Breast epithelium (tissue), 4 donors: ENCODE measurements at places on chromosomes 5 and 9. TPM values are rescaled to one million over a fixed set of nuclear protein-coding genes. Genes with fewer than 3 reads are reported as not detected.

DNA sequence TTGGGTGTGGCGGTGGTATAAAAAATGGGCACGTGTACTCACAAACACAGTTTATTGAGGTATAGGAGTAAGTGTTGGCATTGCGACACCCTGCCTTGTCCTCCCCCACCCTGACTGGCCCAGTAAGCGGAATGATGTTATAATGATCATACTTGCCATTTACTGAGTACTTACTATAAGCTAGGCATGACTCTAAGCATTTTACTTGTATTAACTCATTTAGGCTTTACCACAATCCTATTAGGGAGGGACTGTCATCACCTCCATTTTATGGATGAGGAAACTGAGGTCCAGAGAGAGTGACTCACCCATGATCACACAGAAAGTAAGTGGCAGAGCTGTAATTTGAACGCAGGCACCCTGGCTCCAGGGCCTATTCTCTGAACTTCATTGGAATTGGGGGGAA is 2.3 kb downstream of the SMIM3 start:
- peaks cover 31% of the 10 kb centered on the region for H3K4me1 ChIP-seq
- H3K27ac ChIP-seq, result peak overlapping the region; percentile 94
- H3K4me3 ChIP-seq, result peak overlapping the region; percentile 80
- no peaks in the 10 kb centered on the region for H3K36me3 ChIP-seq
- no peak for DNase-seq

NR6A1 gene
- 3.9 TPM for total RNA-seq

DNA sequence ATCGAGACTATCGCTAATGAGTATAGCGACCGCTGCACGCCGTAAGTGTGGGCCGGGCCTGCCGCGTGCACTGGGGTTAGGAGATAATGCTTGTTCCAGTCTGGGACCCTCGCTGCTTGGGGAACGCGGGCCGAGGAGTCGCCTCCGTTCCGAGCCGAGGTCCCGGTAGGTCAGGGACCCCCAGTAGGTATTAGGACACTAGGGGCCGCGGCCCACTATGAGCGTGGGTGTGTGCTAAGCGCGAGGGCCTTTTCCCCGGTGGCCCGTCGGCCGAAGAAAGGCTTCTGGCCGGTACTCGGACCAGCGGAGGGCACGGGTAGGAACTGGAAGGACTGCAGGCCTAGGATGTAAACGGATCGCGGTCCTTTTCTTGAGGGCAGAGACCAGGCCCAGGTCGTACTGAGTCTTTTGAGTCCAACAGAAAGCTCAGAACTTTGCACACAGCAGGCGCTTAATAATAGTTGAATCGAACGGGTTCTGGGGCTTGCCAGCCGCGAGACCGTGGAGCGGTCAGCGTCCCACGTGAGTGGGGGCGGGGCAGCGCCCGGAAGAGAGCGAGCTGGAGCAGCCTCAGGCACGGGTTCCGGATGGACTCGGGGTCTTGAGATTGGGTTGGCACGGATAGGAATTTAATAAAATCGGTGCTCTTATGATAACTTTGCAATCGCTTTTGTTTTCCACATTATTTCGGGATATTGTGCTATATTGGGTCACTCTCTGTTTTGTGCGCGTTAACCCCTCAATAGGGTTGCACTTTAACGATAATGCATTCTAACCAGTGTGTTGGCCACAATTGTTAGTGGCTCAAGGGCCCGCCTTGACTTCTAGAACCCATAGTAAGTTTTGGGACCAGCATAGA is 733 bp downstream of the HSPA4 start:
- H3K36me3 ChIP-seq, result no peaks in the 10 kb centered on the region
- no peaks in the 10 kb centered on the region for H3K27me3 ChIP-seq
- peak overlapping the region; percentile 98 for H3K4me3 ChIP-seq
- H3K4me1 ChIP-seq, result no peaks in the 10 kb centered on the region
- peak overlapping the region; percentile 98 for H3K27ac ChIP-seq

DNA sequence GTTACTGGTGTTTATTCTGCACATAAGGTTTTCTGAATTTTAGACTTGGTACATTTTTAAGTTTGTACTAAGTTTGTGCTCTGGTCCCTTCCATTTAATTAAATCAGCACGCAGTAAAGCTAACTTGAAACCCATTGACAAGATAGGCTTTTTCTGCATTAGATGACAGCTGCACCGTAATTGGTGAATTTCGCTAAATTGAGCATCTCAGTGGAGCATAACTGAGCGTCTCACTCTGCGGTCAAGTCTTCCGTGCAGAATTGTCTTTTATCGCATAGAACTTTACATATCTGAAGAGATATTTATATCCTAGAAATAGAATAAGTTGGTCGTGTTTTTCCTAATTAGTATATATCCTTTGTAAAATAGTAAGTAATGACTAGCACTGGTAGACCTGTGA is 4.1 kb downstream of the SUB1 start:
- DNase-seq, result no peak
- no peak overlapping the region for H3K27ac ChIP-seq

TTC23L gene
- 1.3 TPM for total RNA-seq

ARSI gene
- total RNA-seq, result 0.48 TPM

DNA sequence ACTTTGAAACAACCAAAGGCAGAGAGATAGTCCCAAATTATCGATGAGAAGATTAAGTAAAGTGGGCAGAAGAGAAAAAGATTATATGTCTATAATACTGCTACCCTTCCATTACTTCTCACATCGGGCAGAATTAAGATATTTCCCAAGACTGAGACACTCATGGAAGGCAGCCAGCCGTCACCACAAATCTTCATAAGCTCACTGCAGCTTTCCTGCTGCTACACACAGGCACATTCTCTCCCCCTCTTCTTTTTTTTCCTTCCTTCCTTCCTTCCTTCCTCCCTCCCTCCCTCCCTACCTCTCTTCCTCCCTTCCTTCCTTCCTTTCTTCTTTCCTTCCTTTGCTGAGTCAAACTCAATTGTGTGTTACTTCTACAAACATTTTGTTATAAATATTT is 58.7 kb upstream of the SPATA31C2 start:
- DNase-seq, result no peak
- no peak overlapping the region for H3K27ac ChIP-seq
- H3K27me3 ChIP-seq, result no peaks in the 10 kb centered on the region
- H3K36me3 ChIP-seq, result no peaks in the 10 kb centered on the region
- H3K4me3 ChIP-seq, result no peak overlapping the region

DNA sequence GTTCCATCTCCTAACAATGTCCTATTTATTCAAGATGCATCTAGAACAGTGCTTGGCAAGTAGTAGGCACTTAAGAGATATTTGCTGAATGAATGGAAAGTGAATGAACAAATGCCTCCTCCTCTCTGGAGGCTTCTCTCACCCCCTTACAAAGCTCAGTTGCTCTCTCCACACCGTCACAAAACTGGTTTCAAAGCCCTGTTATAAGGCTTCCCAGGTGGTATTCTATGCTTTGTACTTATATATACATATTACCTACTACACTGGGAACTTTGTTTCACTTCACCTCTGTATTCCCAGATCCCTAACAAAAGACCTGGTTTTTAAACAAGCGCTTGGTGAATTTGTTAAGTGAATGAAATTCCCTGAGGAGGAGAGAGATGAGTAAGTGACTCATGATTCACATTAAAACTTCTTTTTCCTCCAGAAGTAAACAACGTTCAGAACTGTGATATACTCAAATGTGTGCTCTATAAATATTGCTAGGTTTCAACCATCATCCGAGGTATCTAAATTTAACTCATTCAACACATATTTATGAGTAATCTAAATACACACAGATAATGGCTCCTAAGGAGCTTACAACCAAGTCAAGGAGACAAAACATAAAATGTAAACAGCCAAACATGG is 36.0 kb downstream of the DENND1A start:
- H3K4me3 ChIP-seq, result no peak overlapping the region
- no peaks in the 10 kb centered on the region for H3K27me3 ChIP-seq
- no peak overlapping the region for H3K27ac ChIP-seq
- no peaks in the 10 kb centered on the region for H3K4me1 ChIP-seq
- no peak for DNase-seq

AMBP gene
- not detected for total RNA-seq

GRCh38 chr5:61449804-61450492 is 117.9 kb downstream of the ZSWIM6 start:
- no peak for DNase-seq
- H3K4me3 ChIP-seq, result no peak overlapping the region
- no peaks in the 10 kb centered on the region for H3K27me3 ChIP-seq
- H3K27ac ChIP-seq, result peak overlapping the region; percentile 64
- no peaks in the 10 kb centered on the region for H3K36me3 ChIP-seq
- H3K4me1 ChIP-seq, result no peaks in the 10 kb centered on the region

- H3K27me3 ChIP-seq, result no peaks in the 10 kb centered on the region
- no peak overlapping the region for H3K4me3 ChIP-seq
Measured at GRCh38 chr5:134451936-134452505, 40.3 kb upstream of the CDKN2AIPNL start.

- no peaks in the 10 kb centered on the region for H3K36me3 ChIP-seq
- H3K27ac ChIP-seq, result peak overlapping the region; percentile 95
- H3K4me1 ChIP-seq, result peaks cover 3% of the 10 kb centered on the region
- peak overlapping the region; percentile 91 for H3K4me3 ChIP-seq
- no peaks in the 10 kb centered on the region for H3K27me3 ChIP-seq
Measured at GRCh38 chr9:133147412-133148198, 16.1 kb downstream of the GBGT1 start.

- H3K4me1 ChIP-seq, result no peaks in the 10 kb centered on the region
- H3K36me3 ChIP-seq, result no peaks in the 10 kb centered on the region
- no peak overlapping the region for H3K4me3 ChIP-seq
- H3K27me3 ChIP-seq, result no peaks in the 10 kb centered on the region
- no peak overlapping the region for H3K27ac ChIP-seq
- DNase-seq, result no peak
Measured at GRCh38 chr9:27377811-27378456, 81.0 kb upstream of the EQTN start.

ARL14EPL gene
- total RNA-seq, result not detected

DNA sequence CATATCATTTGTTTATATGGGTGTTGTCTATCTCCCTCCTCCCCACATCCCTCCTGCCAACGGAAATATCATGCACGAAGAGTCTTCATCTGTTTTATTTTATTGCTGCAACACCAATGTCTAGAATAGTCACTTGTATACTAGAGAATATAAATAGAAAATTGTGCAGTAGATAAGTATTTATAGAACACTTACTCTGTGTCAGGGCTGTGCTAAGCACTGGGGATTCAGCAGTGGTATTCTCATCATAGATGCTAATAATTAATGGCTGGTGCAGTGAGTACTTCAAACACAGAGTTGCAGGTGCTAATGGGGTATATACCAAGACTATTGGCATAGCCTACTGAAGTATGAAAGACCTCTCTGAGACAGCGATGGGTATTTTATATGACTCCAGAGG is 353.5 kb upstream of the CDH6 start:
- DNase-seq, result no peak
- H3K27ac ChIP-seq, result no peak overlapping the region
- no peak overlapping the region for H3K4me3 ChIP-seq
- no peaks in the 10 kb centered on the region for H3K4me1 ChIP-seq
- H3K27me3 ChIP-seq, result no peaks in the 10 kb centered on the region

GRCh38 chr5:128422612-128423011 is 115.4 kb downstream of the FBN2 start:
- H3K27ac ChIP-seq, result no peak overlapping the region
- H3K27me3 ChIP-seq, result no peaks in the 10 kb centered on the region
- DNase-seq, result no peak
- H3K36me3 ChIP-seq, result no peaks in the 10 kb centered on the region
- no peak overlapping the region for H3K4me3 ChIP-seq

GPR151 gene
- not detected for total RNA-seq

GRCh38 chr9:104820336-104820735 is 56.4 kb downstream of the NIPSNAP3B start:
- H3K36me3 ChIP-seq, result peaks cover 47% of the 10 kb centered on the region
- H3K4me3 ChIP-seq, result no peak overlapping the region
- H3K4me1 ChIP-seq, result no peaks in the 10 kb centered on the region
- DNase-seq, result no peak

NDUFS6 gene
- 68.8 TPM for total RNA-seq

DNA sequence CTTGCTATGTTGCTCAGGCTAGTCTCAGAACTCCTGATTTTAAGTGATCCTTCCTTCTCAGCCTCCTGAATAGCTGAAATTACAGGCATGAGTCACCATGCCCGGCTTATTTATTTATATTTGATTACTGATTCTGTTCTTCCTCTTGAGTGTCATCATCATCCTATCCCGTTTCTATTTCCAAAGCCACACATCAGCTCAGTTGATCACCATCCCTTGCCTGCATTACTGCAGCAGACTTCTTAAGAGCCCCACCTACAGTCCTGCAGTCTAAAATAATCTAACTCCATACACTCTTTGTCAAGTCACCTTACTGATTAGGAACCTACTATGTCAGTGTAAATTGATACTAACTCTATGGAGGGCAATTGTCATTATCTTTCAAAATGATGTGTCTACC is 138.9 kb upstream of the RAI14 start:
- H3K36me3 ChIP-seq, result no peaks in the 10 kb centered on the region
- no peaks in the 10 kb centered on the region for H3K4me1 ChIP-seq

C5orf52 gene
- not detected for total RNA-seq

DNA sequence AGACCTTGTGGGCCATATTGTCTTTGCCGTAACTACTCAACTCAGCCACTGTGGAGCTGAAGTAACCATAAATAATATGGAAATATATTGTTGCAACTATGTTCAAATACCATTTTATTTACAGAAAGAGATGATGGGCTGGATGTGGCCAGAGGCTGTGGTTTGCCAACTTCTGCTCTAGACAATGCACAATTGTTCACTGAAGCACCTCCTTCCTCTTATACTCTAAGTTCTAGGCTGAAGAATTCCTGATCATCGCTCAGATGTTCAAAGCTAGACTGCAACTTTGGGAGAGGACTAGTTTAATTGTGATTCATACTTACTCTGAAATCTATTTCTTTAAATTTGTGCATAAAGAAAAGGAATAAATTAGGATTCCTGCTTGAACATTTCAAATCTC is 245.0 kb downstream of the TAF11L14 start:
- H3K4me1 ChIP-seq, result no peaks in the 10 kb centered on the region
- no peaks in the 10 kb centered on the region for H3K27me3 ChIP-seq
- DNase-seq, result no peak
- H3K36me3 ChIP-seq, result no peaks in the 10 kb centered on the region

IFNB1 gene
- total RNA-seq, result not detected

OR1Q1 gene
- total RNA-seq, result 0.44 TPM

SYNPO gene
- 6.3 TPM for total RNA-seq

DNA sequence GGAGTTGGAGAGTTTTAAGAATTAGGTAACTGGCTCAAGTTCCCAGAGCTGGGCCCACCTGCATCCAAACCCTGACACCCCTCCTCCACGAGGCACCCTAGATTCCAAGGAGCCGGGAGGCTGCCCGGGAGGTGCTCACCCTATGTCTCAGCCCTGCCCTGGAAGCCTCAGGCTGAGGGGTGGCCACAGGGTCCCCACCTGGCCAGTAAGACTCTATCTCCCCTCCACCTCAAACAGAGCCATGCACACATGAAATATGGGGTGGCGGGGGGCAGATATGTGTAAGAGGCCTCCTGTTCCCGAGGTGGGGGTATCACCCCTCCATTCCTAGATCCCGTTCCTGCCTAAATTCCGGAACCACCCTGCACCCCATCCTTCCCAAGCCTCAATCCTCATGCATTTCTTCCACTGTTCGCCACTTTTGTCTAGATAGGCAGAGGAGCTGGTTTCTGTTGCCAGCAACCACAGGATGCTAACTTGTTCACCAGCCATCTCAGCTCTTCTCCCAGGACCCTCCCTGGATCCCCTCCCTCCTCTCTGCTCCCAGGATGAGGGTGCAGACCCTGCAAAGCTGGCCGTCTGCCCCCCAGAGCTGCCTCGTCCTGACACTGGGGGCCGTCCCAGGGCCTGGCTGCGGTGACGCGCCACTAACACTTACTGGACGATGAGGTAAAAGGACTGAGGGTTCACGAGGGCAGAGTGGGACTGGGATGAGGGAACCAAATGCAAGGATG is 44.1 kb downstream of the COL23A1 start:
- no peak overlapping the region for H3K4me3 ChIP-seq
- H3K4me1 ChIP-seq, result no peaks in the 10 kb centered on the region
- H3K27ac ChIP-seq, result no peak overlapping the region
- DNase-seq, result no peak
- H3K27me3 ChIP-seq, result no peaks in the 10 kb centered on the region

ECSCR gene
- 6.6 TPM for total RNA-seq
